ENCODE measurements at places on chromosomes 12 and 14.

DNA sequence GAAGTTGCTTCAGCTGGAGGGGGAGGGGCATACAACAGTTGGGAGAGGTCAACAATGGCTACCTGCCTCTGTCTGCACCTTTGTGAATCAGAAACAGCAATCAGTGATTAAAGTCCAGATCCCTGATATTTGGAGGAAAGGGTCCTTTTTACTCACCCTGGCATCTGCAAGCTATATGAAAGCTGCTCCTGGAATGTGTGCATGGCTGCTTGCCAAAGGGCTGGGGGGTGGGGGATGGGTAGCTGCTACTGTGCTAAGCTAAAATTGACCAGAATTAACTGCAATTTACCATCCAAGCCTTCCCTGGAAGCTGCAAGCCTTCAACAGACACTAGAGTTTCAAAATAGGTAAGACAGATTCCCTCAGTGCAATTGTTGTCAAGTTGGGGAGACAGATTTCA is 13.5 kb upstream of the GTF2A1 start:
- no peak for DNase-seq

GRCh38 chr14:79829405-79830166 is 381.7 kb downstream of the DIO2 start:
- no peak for DNase-seq

DNA sequence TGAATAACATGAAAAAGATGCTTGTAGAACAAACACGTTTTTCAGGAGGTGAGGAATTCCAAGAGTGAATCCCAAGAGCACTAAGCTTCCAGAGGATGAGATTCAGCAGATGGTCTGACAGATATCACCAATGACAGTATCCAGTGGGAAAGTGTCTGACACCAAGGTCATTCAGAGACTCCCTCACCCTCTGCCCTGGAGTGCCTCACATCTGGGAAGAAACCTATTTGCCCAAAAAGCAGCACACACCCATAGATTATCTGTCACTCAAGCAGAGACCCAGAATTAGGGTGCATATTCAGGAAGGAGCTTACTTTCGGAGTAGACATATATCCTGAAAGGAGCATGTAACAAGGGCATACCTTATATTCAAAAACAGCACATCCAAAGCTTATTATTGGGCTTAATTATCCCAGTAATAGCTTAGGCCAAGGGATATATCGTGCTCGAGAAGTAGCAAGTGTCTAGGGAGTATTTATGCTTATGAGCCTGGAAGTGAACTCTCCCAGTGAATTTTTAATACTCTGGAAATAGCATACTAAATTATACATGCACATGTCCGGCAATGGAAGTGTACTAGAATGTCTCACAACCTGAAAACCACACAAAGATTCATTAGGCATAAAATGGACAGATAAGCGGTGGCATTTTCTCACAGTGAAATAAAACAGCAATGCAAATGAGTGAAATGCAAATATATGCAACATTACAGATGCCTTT is 998.1 kb upstream of the TMEM132C start:
- DNase-seq, result no peak

- DNase-seq, result no peak
Observed at GRCh38 chr12:62642486-62642885, 175.9 kb downstream of the MON2 start.

DNA sequence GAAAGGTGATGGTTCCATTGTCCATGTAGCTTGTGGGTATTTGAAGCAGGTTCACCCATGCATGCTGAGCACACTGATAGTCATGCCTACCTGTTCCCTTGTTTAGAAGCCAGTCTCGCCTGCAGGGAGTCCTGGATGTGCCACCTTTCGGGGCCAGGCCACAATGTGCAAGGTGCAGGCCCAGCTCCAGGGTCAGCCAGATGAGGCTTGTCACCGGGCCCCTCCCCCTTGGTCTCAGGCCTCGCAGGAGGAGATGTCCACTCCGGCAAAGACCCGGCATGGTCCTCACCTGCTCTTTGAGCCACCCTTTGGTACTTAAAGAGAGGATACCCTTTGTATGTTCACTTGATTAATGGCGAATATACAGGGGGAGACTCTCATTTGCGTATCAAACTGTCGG is 140.4 kb upstream of the RTL1 start:
- DNase-seq, result no peak

DNA sequence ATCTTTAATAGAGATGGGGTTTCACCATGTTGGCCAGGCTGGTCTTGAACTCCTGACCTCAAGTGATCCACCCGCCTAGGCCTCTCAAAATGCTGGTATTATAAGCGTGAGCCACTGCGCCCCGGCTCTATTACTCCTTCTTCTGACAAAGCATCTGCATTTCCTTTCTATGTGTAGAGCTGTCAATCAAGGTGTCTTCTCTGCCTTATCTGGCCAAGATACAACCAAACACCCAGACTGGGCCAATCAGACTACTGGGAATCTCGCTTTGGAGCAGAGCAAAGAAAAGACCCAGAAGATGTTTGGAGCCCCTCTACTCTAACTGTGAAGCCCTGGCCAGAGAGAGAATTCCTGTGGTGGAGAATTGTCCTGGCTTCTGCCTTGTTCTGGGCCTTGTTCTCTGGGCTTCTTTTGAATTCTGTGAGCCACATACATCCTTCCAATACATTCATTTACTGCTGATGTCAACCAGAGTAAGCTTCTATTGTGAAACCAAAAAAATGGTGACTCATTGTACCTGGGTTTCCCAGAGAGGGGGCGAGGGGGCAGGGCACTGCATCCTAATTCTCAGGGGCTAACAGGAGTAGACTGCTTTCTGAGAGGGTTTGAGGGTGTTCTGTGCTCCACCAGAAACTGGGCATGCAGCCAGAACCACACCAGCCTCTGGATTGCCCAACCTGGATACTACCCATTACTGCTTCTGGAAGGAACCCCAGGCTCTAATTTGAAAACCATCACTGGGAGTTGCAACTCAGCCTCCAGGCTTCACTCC is 18.8 kb upstream of the FLVCR2 start:
- DNase-seq, result no peak

DNA sequence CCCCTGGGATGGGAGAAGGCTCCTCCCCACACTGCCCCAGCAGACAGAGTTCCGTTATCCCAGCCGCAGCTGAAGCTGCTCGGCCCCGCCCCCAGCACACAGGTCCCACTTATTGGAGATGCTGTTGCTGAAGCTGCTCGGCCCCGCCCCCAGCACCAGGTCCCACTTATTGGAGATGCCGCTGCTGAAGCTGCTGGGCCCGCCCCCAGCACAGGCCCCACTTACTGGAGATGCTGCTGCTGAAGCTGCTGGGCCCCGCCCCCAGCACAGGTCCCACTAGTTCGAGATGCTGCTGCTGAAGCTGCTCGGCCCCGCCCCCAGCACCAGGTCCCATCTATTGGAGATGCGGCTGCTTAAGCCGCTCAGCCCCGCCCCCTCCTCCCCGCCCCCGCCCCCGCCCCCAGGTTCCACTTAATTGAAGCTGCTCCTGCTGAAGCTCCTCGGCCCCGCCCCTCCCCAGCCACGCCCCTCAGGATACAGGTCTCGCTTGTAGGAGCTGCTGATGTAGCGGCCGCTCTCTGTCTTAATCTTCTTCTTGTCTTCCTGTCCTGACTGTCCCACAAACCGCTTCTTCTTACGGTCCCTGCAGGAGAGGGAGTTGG is 12.0 kb downstream of the CFAP73 start:
- peak; percentile 97 for DNase-seq

Data from NT2/D1 (cell line).